ENCODE measurements at places on chromosomes 5 and 9. TPM values are rescaled to one million over a fixed set of nuclear protein-coding genes. Genes with fewer than 3 reads are reported as not detected.

TLE4 gene
- 38.3 TPM for total RNA-seq

FGF10 gene
- total RNA-seq, result 10.0 TPM

ZNF354C gene
- total RNA-seq, result 6.3 TPM

SH3PXD2B gene
- 69.1 TPM for total RNA-seq

ABLIM3 gene
- total RNA-seq, result 44.4 TPM

PGM5 gene
- total RNA-seq, result 118 TPM

DNA sequence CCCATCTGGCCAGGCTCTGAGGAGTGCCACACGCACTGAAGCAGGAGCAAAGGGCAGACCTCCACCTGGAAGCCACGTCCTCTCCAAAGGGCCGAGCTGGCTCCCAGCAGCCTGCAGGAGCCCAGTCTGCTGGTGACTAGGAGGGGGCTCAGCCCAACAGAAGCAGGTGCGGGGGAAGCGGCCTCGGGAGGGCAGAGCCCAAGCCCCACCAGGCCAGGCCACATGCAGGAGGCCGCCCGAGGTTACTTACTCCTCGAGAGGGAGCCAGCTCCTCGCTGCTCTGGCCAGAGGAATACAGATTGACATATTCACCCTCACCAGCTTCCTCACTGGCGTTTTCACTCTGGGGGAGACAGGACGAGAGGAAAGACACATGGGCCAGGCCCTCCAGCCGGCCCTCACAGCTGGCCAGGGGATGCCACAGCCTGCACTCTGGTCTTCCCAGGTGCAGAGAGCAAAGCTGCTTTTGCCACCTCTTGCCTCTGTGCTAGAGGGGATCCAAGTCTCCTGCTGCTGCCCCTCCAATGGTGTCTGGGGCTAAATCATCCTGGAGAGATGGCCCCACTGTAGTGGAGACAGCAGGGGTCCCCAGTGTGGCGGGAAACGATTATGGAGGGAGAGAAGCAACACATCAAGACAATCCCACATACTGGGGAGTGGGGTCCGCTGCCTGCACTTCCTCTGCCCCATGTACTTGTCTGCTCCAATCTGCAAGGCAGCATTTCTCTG, 58.6 kb downstream of the PRRT1B start:
- H3K4me3 ChIP-seq, result no peak overlapping the region
- no peaks in the 10 kb centered on the region for H3K27me3 ChIP-seq
- H3K36me3 ChIP-seq, result no peaks in the 10 kb centered on the region
- H3K4me1 ChIP-seq, result no peaks in the 10 kb centered on the region

DNA sequence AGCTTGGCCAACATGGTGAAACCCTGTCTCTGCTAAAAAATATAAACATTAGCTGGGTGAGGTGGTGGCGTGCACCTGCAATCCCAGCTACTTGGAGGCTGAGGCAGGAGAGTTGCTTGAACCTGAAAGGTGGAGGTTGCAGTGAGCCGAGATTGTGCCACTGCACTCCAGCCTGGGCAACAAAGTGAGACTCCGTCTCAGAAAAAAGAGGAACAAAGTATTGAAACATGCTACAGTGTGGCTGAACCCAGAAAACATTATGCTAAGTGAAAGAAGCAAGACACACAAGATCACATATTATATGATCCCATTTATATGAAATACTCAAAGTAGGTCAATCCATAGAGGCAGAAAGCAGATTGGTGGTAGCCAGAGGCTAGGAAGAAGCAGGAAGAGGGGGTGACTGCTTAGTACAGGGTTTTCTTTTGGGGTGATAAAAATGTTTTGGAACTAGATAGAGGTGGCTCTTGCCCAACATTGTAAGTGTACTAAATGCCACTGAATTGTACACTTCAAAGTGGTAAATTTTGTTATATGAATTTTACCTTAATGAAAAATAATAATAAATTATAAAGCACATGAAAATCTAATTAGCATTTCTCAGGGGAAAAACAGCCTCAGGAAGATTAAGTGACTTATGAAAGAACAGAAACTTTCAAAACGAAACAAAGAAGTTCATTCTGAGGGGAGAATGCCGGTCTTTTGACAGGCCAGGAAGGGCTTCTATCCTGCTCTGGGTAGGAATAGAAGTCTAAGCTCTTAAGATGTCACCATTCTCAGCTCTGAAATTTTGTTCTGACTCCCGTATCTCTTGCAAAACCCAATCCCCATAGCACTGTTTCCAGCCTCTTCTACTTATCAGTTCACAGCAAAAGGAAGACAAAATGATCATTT, 161.1 kb upstream of the TBCA start:
- H3K27ac ChIP-seq, result no peak overlapping the region
- H3K4me3 ChIP-seq, result no peak overlapping the region
- no peaks in the 10 kb centered on the region for H3K36me3 ChIP-seq
- no peaks in the 10 kb centered on the region for H3K4me1 ChIP-seq

DNA sequence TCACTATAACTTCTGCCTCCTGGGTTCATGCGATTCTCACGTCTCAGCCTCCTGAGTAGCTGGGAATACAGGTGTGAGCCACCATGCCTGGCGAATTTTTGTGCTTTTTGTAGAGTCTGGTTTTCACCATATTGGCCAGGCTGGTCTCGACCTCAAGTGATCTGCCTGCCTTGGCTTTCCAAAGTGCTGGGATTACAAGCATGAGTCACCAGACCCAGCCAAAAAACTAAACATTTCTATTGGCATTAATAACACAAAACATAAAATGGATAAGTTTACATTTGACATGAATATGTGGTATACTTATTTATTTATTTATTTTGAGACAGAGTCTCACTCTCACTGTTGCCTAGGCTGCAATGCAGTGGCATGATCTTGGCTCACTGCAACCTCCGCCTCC, 13.6 kb upstream of the REEP5 start:
- no peaks in the 10 kb centered on the region for H3K4me1 ChIP-seq
- no peaks in the 10 kb centered on the region for H3K36me3 ChIP-seq
- DNase-seq, result no peak
- H3K27ac ChIP-seq, result no peak overlapping the region
- no peaks in the 10 kb centered on the region for H3K27me3 ChIP-seq

- DNase-seq, result no peak
- H3K27ac ChIP-seq, result no peak overlapping the region
- H3K4me1 ChIP-seq, result peaks cover 4% of the 10 kb centered on the region
- H3K36me3 ChIP-seq, result no peaks in the 10 kb centered on the region
- H3K4me3 ChIP-seq, result no peak overlapping the region
- no peaks in the 10 kb centered on the region for H3K27me3 ChIP-seq
Observed at GRCh38 chr5:74075501-74076484, 449.8 kb downstream of the ARHGEF28 start.

GRCh38 chr9:101115102-101115501, 86.6 kb downstream of the PLPPR1 start:
- H3K4me1 ChIP-seq, result no peaks in the 10 kb centered on the region
- no peak for DNase-seq
- H3K27ac ChIP-seq, result no peak overlapping the region
- H3K27me3 ChIP-seq, result no peaks in the 10 kb centered on the region
- no peaks in the 10 kb centered on the region for H3K36me3 ChIP-seq

- H3K27ac ChIP-seq, result no peak overlapping the region
- no peaks in the 10 kb centered on the region for H3K36me3 ChIP-seq
- no peak overlapping the region for H3K4me3 ChIP-seq
- no peak for DNase-seq
Observed at GRCh38 chr5:174459071-174459702, 265.2 kb upstream of the MSX2 start.

- no peaks in the 10 kb centered on the region for H3K27me3 ChIP-seq
- no peaks in the 10 kb centered on the region for H3K4me1 ChIP-seq
- no peak overlapping the region for H3K27ac ChIP-seq
Observed at GRCh38 chr9:97109194-97109811, 70.4 kb upstream of the CTSV start.

DNA sequence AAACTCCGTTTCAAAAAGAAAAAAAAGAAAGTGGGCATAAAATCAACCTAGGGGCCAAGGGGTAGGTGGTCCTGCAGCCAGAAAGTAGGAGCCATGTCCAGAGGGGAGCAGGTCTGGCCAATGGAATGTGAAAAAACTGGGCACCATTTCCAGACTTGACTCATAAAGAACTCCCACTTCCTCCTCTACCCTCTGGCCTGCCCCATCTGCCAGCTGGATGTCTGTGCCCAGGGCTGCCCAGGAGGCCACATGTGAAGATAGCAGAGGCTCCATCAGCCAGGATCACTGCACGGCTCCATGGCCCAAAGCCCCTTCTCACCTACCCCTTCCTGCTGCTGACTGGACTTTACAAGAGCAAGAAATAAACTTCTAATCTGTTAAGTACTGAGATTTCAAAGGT, 42.1 kb upstream of the EEIG1 start:
- H3K36me3 ChIP-seq, result no peaks in the 10 kb centered on the region
- H3K4me1 ChIP-seq, result no peaks in the 10 kb centered on the region
- no peak overlapping the region for H3K27ac ChIP-seq
- H3K4me3 ChIP-seq, result no peak overlapping the region

DNA sequence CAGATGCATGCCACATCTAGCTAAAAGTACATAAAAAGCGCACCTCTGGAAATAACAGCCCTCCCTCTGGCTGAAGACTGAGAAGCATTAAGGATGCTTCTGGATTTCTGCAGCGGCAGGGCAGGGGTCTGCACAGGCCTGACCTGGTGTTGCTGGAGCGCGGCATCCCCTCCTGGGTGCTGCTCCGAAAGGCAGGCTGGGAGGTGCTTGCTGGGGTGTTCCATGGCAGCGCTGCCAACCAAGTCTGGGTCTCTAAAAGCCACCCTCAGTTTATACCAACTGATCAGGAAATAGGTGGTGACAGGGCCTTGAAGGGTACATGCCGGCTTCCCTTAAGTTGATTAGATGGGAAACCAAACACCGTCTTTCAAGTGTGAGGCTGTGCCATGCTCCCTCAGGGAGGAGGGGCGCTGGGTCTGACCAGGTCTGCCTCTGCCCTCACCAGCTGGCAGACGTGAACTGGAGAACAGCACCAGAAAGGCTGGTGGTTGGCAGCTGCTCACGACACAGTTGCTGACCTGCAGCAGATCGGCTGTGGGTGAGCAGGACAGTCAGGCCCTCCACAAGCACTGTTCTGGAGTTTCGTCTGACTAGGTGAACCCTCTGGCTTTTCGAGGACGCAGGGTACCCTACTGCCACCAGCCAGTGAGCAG, 81.6 kb downstream of the DAP start:
- H3K36me3 ChIP-seq, result peaks cover 5% of the 10 kb centered on the region
- no peak overlapping the region for H3K4me3 ChIP-seq
- H3K27ac ChIP-seq, result no peak overlapping the region
- DNase-seq, result no peak

GRCh38 chr9:14399756-14400657, 86.1 kb upstream of the NFIB start:
- no peak overlapping the region for H3K27ac ChIP-seq
- H3K4me1 ChIP-seq, result peaks cover 2% of the 10 kb centered on the region
- no peak for DNase-seq
- peak overlapping the region; percentile 54 for H3K4me3 ChIP-seq
- no peaks in the 10 kb centered on the region for H3K36me3 ChIP-seq
- no peaks in the 10 kb centered on the region for H3K27me3 ChIP-seq

DNA sequence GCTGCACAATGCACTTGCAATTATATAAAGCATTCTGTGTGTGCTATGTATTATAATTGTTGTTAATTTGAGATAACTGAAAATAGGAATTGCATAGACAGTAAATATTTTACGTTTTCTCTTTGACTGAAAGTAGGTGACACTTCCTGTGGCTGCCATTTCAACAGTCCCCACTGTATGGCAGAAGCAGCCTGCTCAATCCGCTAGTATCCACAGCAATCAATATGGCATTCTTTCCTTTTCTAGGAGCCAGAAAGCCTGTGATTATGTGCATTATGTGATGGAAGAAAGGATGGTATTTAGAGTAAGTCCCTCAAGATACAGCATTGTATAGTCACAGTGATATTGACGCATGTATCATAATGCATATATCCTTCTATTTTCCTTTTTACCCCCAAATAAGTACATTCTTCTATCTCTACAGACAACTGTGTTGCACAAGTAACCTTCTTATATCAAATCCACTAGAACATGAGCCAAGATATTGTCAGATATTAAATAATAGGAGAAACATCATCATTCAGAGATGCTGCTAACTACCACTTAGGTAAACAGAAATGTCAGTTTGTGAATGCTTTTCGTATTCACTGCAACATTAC, 59.7 kb downstream of the CARTPT start:
- no peaks in the 10 kb centered on the region for H3K27me3 ChIP-seq
- no peak for DNase-seq
- no peaks in the 10 kb centered on the region for H3K4me1 ChIP-seq
- H3K27ac ChIP-seq, result no peak overlapping the region

DNA sequence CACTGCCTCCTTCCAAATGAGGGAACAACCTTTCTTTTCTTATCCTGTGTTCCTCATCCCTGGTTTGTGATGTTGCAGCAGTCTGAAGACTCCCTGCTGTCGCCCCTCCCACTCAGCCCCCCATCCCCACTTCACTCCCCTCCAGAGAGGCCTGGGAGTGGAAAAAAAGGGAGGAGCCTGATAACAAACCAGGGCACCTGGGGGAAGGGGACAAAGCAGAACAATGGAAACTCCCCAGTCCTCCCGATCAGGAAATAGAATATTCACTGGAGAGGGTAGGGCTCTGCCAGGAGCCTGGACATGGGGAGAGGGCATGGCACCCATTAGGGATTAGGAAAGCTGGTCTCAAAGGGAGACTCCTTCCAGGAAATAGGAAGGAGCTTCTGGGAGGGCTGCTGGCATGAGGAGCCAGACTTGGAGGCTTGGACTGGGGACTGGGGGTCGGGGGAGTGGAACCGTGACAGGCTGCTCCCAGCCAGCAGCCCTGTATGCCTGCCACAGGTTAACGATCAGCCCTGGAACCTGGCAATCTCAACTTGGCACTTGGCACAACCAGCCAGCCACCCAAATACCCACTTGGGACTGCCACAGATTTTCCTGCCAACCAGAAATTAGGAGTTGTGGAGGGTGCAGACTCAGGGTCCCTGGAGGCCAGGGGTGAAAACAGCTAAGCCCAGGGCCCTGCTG, 20.0 kb downstream of the PCDH1 start:
- no peak overlapping the region for H3K4me3 ChIP-seq
- no peaks in the 10 kb centered on the region for H3K36me3 ChIP-seq
- no peak for DNase-seq
- H3K27me3 ChIP-seq, result no peaks in the 10 kb centered on the region
- no peak overlapping the region for H3K27ac ChIP-seq

GRCh38 chr5:62691946-62692345, 113.3 kb downstream of the LRRC70 start:
- H3K36me3 ChIP-seq, result no peaks in the 10 kb centered on the region
- no peaks in the 10 kb centered on the region for H3K27me3 ChIP-seq
- no peaks in the 10 kb centered on the region for H3K4me1 ChIP-seq
- H3K4me3 ChIP-seq, result no peak overlapping the region
- H3K27ac ChIP-seq, result no peak overlapping the region
- DNase-seq, result no peak

GRCh38 chr9:99607842-99608448, 213.7 kb upstream of the NR4A3 start:
- H3K4me3 ChIP-seq, result no peak overlapping the region
- H3K4me1 ChIP-seq, result no peaks in the 10 kb centered on the region
- H3K27me3 ChIP-seq, result no peaks in the 10 kb centered on the region
- H3K27ac ChIP-seq, result no peak overlapping the region
- no peak for DNase-seq

DNA sequence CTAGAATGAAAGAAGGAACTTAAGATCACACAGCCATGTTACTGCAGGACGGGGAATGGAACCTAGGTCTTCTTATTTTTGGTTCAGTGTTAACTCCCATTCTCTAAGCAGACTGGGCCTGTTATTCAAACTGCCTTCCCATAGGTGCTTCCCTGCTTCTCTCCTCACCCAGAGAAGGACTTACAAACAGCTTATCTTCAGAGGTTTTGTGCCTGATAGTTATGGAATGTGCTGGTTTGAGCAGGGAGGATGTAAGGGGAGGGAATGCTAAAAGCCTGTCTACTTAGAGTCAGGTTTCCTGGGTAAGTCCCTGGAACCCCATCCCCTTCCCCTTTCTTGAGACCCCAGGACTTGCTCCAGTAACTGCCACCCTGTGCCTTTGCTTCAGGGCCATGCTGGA, 4.2 kb upstream of the PSMD5 start:
- no peak overlapping the region for H3K4me3 ChIP-seq
- H3K27me3 ChIP-seq, result no peaks in the 10 kb centered on the region
- no peak overlapping the region for H3K27ac ChIP-seq
- H3K4me1 ChIP-seq, result no peaks in the 10 kb centered on the region
- no peak for DNase-seq
